ENCODE measurements at places on chromosomes 1 and 21.

DNA sequence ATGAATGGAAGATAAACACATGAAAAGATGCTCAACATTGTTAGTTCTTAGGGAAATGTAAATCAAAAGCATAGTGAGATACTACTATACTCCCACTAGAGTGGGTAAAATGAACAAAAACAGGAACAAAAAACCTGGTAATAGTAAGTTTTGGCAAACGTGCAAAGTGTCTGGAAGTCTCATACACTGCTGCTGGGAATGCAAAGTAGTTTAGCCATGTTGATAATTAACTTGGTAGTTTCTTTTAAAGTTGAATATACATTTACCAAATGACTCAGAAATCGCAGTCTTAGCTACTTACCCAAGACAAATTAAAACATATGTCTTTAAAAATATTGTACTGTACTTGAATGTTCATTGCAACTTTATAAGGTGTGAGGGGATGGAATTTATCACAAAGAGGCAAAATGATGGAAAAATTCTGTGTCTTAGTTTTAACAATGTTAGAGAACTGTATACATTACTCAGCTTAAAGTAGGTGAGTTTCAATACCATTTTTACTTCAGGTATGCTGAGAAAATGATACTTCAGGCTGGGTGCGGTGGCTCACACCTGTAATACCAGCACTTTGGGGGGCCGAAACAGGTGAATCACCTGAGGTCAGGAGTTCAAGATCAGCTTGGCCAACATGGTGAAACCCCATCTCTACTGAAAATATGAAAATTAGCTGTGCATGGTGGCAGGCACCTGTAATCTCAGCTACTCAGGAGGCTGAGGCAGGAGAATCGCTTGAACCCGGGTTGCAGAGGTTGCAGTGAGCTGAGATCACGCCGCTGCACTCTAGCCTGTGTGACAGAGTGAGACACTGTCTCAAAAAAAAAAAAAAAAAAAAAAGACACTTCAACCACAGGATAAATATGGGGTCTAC, 102.3 kb downstream of the PDE4B start:
- DNase-seq: no peak

DNA sequence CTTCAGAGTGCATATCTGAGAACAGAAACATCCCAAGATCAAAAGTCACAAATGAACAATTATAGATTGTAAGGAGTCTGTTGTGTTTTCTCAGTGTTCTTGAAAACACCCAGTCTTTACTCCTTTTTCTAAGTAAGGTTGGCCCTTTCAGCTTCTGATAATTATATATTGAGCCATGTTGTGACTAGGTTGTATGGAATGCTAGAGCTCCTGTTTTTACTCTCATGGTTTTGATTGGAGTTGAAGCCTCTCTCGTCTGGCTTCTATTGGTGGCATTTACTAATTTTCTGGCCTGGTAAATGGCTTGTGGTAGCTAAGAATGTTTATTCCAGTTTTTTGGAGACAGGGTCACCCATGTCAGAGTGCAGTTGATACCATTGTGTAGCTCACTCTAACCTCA, 84.7 kb downstream of the NDUFS5 start:
- DNase-seq: no peak

DNA sequence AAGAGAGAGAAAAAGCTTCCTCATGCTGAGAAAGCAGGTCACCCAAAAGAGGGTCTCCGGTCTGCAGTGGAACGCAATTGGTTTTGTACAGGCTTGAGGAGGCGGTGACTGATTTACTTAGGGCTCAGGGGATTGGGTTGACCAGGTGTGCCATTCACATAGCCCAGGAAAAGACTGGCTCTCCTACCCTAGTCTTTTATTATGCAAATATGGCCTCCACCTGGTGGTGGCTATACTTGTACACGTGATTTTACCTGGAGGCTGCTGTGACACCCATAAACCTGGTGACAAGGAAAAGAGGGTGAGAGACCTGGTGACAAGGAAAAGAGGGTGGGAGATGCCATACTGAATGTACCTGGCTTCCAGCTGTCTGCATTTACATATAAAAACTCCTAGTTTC, 49.9 kb downstream of the DNTTIP2 start:
- no peak for DNase-seq

- no peak for DNase-seq
These were observed 136.8 kb upstream of the SPAG17 start for GRCh38 chr1:118321840-118322239.

GRCh38 chr21:15278279-15278678, 213.5 kb upstream of the NRIP1 start:
- no peak for DNase-seq

- DNase-seq: no peak
These were observed 603 bp upstream of the DHRS3 start for GRCh38 chr1:12618661-12618964.

DNA sequence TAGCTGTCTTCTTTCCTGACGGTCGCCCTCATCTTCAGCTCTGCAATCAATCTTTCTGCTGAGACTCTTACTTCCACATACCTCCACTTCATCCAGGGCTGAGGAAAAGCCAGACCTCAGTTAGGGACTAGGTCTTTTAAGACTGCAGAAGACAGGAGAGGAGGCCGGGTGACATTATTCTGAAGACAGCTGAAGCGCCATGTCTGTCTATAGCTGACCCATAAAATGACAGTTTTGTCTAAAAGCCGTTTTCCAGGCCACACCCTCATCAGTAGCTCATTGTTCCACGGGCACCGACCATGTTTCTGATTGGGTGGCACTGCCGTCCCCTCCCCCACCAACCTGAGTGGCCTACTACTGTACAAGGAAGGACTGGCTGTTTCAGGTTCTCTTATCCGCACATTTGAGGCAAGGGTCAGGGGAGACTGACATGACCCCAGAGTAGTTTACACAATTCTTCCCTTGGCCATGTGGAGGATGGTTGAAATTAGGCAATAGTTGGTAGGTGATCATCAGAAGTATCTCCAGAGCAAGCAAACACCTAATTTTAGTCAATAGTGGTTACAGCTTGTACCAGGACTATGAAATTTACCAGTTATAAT, at the start of gene ADCY10:
Gene ADCY10 (minus strand): TSS at position 240 of the 602 bp plus-strand sequence. CDS start 8,994 bp downstream, outside the sequence.
- DNase-seq: no peak

DNA sequence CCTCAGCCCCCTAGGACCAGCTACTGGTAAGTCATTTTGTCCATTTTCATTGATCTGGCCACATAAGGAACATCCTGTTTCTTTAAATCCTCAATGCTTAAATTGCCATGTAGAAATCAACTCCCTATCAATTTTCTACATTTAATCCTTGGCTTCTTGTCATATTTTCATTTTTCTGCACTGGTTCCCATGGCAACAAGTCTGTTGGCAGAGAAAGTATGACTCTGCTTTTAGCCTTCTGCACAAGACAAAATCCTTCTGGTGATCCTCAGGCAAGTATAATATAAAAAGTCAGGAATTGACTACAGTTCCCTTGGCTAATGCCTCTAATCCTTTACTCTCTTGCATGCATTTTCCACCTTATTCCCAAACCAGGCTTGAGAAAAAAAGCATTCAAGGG, 65.0 kb downstream of the LRRC40 start:
- DNase-seq: no peak

DNA sequence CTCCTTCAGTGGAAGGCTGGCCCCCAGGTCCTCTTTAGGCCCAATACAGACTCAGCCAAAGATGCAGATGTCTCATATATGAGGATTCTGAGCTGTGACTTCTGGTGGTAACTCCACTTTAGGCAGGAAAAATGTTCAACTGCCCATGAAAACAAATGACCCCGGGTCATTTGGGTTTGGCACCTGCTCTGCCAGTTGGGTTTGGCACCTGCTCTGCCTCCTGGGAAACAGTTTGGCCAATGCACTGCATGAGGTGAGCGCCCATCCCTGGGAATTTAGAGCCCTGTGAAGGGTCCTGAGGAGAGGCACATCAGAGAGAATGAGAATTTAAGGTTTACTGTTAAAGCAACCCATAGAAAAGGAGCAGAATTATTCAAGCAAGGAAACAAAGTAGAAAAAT, 45.3 kb downstream of the B3GALT5 start:
- no peak for DNase-seq

DNA sequence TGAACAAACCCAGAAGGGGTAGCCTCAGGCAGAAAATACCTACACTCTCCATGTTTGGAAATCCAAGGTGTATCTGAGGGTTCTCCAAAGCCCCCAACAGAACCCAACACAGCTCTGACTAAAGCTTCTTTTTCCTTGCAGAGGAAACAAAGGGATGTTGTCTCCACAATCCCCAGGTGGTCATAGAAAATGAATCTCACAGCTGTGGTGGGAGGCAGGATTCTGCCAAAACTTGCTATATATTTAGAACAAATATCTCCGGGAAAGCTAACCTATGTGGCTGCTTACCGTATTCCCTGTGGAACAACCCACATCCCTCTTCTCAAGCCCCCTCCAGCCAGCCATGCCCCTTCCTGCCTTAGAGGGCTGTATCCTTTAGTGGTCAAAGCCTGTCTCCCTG, 406.1 kb downstream of the PRDM2 start:
- no peak for DNase-seq

DNA sequence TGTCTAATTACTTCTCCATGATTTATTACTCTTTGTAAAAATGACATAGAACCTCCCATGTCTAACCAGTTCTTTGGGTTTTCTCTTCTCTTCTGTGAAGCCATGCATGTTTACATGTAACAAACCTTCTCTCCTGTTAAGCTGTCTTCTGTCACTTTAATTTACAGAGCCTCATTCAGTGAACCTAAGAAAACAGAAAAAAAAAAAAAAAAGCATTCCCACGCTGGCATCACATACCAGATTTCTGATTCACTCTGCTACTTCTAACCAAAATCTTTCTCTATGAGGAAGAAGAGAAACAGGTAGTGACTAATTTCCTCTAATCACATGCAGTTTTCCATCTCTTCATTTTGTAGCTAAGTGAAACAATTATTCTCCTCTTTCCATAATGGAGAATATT, 141.4 kb upstream of the CXADR start:
- no peak for DNase-seq

GRCh38 chr1:30275926-30276764, 447.2 kb downstream of the MATN1 start:
- DNase-seq: no peak

DNA sequence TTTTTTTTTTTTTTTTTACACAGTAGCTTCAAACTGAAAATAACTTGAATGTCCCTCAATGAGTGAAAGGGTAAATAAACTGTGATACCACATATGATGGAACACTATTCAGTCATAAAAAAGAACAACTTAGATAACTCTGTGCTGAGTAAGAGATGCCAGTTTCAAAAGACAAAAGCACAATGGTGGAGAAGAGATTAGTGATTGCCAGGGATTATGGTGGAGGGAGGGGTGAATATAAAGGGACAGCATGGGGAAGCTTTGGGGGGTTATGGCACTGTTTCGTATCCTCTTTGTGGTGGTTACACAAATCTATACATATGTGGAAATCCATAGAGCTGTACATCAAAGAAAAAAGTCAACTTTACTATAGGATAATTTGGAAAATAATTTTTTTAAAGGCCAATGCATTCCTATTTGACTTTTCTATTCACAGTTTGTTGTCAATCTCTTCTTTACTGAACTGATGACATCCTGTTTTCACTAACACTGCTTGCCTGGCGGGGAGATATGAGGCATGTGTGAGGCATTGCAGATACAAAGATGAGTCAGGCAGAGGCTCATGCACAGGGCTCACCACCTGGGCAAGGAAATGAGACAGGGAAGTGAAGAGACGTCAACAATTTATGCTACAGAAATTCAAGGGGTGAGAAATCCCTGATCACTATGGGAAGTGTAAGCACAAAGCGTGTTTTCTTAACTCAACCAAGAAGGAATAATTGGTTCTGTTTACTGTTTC, 302.7 kb downstream of the DUSP10 start:
- no peak for DNase-seq

GRCh38 chr21:33771976-33772375, 129.7 kb downstream of the ITSN1 start:
- no peak for DNase-seq

DNA sequence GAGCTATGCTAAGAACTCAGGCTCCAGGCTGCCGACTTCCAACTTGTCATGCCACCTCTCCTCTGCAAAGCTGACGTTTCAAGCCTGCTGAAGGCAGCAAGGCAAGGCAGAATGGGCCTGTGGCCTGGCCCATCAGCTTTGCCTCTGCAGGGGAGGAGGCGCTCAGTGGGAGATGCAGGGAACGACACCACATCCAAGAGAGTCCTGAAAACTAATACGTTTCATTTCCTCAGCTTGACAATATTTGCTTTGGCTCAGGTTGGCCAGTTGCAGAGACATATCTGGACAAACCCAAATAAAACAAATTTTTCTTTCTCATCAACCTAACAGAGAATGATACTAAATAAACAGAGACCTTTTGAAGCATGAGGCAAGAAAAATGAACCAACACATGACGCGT, 35.3 kb downstream of the BEND5 start:
- no peak for DNase-seq

GRCh38 chr1:210246447-210246846, 13.9 kb downstream of the SERTAD4 start:
- no peak for DNase-seq

DNA sequence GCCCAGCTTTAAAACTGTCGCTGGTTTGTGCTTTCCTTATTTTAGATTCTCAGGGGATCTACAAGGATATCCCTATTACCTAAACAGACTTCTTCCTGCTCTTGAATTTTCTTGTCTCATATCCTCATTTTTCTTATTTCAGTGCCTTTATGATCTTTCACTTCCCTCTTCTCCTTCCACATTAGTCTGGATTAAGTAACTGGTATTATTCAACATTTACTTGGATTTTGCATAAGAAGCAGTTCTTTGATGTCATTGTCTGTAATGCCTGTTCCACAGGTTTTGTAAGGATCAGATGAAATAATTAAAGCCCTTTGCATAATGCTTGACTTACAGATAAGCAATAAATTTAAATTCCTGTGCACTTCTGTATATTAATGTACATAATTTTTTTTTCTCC, 26.5 kb downstream of the CXADR start:
- no peak for DNase-seq

GRCh38 chr21:35504951-35505466, 455.9 kb upstream of the RUNX1 start:
- DNase-seq: no peak

GRCh38 chr21:39518847-39519210, 67.1 kb downstream of the SH3BGR start:
- DNase-seq: no peak

- DNase-seq: no peak
These were observed 56.1 kb upstream of the BCL10 start for GRCh38 chr1:85332575-85332974.

- DNase-seq: no peak
These were observed 28.0 kb downstream of the CD1D start for GRCh38 chr1:158208586-158209116.

GRCh38 chr1:14626869-14627607, 28.6 kb downstream of the KAZN start:
- no peak for DNase-seq

DNA sequence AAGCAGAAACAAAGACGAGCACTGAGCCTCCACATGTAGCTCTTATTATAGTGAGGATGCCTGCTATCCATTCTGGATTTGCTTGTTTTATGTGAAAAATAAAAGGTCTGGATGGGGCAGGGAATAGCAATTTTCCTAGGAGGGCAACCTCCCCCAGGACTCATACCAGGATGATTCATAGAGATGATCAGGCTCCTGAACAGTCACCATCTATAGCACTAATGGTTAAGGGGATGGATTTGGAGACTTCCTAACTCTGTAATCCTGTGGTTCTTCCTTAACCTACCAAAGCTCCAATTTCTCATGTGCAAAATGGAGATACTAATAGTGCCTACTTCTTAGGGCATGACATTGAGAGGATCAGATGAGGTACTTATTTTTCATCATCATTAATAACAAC, 34.5 kb upstream of the CD58 start:
- DNase-seq: no peak
